ENCODE measurements at places on chromosomes 7 and 10. TPM values are rescaled to one million over a fixed set of nuclear protein-coding genes. Genes with fewer than 3 reads are reported as not detected.
A peak's percentile ranks its signal among the peaks of the same experiment; 100 is the strongest.

DNA sequence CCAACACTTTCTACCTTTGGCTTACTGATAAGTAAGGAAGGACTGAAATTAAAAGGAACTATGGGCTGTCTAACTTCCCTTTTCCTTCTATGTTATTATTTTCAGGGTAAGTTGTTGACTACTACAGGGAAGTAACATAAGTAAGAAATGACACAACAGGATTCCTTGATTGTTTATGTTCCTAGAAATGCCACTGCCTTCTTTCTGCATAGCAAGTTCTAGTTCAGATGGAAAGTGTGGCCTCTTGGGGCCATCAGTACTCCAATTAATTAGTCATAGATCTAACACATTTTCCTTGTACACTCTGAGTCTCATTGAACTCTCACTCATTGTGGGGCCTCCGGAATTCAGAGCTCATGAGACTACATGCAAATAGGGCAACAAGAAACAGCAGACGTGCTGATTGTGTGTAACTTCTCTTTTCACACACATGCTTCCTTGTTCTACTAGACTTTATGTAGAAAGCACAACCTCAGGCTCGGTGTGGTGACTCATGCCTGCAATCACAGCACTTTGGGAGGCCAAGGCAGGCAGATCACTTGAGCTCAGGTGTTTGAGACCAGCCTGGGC, 35.3 kb upstream of the HIBADH start:
- no peak for DNase-seq

- no peak for DNase-seq
Observed at GRCh38 chr7:116478834-116479233, 20.7 kb upstream of the CAV2 start.

The LLCFC1 gene
- total RNA-seq, result not detected

DNA sequence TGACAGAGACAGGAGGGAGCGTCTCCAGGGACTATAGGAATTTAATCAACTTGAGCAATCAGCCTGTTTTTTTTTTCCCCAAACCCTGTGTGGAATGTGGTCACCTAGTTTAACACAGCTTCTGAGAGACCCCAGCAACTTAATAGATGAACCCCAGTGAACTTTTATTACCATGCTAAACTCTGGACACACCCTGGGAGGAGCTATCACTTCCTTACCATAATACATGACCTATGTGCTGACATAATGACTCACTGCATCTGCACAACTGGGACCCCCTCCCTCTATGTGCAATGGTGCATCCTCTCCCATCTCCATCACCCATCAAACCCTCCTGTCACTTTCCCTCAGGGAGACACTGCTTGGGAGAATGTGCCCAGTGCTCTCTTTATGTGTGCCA, 83.7 kb downstream of the EPC1 start:
- no peak for DNase-seq

- no peak for DNase-seq
Observed at GRCh38 chr10:46554166-46554781, 2.2 kb downstream of the GPRIN2 start.

DNA sequence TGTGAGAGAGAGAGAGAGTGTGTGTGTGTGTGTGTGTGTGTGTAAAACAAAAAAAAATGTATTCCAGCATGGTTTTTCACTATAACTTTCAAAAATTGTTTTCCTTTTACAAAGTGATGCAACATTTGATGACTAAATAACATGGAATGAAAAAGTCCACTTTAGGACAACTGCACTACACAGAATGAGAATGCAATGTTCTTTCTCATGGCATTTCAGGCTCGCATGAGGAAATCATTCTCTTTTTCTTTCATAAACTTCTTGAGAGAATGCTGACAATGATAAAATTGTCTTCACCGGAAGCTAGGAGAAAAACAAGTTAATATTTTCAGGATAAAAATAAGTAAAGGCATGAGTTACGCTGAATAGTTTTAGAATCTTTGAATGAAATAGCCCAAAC, 53.7 kb downstream of the SLC16A12 start:
- DNase-seq, result no peak

DNA sequence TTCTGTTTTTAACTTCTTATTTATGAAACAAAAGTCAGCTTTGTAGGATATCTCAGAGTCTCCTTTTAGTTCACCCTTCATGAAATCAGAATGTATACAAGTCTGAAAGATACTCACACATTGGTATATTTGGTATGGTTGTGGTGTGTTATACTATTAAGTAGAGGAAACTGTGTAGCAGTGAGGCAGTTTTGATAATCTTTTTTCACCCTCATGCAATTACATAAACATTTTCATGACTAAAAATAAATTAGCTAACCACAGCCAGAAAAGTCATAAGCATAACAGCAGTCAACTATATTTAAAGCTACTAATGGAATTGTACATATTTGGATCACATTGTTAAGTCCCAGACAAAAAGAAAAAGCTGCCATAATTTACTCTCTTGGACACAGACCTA, 62.1 kb downstream of the FAM185A start:
- no peak for DNase-seq

- DNase-seq, result no peak
Observed at GRCh38 chr10:5943536-5943935, 33.8 kb downstream of the IL15RA start.

- no peak for DNase-seq
Observed at GRCh38 chr10:22620929-22621328, 93.4 kb downstream of the PIP4K2A start.

DNA sequence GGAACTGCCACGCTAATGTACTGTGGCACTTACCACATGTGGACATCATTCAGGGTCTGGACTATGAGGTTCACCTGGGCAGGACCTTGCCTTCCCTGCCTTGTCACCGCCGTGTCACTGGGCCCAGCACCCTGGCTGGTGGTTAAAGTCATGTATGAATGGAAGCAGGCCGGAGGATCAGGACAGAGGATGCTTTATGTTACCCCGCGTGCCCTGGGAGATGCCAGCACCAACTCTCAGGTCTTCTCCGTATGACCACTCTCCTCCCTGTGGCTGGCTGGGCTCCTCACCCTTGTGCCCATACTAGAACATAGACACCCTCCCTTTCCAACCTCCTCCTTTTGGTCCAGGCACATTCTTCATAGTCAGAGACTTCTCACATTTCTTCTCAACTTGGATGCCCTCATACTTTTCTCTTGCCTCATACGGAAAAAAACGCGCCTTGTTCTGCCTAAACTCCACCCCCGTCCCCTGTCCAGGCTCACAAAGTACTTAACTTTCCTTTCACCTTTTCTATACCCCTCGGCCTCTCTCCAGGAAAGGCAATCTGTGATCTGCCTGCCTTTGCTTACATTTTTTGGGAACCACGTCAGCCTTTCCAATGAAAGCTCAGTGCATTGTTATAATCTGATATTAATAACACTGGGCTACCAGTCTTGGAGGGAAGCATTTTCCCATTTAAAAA, 240.0 kb downstream of the TEX36 start:
- DNase-seq, result no peak

DNA sequence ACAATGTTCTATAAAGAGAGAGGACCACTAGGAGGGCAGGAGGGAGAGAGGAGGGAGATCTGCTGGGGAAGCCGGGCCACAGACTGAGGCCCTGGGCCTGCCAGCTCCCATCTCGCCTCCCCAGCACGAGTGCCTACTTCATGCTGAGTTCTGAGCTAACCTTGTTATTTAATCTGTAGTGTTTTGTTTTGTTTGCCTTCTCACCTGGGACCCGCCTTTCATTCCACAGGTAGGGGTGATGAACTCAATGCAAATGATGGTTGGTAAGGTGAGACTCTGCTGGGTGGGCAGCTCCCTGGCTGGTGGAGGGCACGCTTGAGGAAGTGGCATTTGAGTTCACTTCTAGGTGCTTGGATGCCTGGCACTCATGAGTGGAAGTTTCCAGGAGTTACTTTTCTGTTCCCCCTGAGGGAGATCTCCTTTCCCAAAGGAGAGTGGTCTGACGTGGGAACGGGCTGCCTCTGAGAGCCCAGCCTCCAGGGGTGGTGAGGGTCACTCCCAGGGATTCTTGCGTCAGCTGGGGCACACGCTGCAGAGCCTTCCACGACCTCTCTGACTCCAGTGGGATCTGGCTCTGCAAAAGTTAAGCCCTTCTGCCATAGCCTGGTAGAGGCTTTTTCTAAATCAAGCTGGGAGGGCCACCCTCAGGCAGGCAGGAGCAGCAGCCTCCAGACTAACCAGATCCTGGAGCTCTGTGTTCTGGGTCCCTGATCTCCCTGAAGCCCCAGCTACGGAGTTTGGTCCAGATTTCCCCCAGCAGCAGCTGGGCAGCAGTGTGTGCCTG, 22.4 kb downstream of the UBTD1 start:
- DNase-seq, result no peak

The MALRD1 gene
- not detected for total RNA-seq

DNA sequence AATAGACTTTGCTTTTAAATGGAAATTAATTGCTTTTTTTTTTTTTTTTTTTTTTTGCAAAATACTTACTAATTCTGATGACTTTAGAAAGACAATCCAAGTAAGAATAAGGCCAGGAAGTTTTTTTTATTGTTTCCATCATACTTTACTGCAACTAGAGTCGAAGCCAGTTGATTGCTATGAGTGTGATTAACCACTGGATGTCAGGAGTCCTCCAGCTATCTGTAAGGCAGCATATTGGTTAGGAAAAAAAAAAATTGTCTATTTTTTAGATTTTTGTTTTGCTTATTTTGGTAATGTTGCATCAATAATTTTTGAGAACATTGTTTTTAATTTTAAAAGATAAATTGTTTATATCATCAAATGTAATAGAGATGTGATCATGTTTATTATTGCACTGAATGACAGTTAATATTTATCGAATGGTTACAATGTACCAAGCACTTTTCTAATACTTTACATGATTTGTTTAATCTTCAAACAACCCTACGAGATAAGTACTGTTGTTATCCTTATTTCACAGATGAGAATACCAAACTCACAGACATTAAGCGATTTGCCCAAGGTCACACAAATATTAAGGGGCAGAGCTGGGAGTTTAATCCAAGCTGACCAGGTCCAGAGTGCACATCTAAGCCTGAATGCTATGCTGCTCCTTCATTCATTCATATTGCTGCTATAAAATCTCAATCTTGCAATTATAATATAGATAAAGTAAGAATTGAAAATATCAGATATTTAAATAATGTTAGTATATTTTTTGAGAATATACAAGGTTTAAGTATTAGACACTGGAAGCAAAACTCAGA, 19.9 kb upstream of the LMOD2 start:
- no peak for DNase-seq

DNA sequence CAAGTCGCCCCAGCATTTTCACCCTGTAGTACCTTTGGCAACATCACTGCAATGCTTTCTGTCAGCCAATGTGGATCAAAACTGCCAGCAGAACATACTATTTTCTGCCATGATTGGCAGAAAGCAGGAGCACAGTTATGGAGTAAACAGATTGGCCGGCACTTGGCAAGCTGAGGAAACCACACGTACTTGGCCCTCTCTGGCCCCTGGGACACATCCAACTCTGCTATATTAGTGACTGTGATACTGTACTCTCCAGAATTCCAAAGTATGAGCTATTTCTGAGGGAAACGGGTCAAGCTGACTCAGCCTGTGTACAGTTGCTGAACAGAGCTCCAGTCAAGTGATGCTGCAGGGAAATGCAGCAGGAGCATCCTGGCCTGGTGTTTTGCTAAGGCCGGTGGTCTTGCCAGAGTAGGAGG, 39.8 kb upstream of the LANCL2 start:
- no peak for DNase-seq

DNA sequence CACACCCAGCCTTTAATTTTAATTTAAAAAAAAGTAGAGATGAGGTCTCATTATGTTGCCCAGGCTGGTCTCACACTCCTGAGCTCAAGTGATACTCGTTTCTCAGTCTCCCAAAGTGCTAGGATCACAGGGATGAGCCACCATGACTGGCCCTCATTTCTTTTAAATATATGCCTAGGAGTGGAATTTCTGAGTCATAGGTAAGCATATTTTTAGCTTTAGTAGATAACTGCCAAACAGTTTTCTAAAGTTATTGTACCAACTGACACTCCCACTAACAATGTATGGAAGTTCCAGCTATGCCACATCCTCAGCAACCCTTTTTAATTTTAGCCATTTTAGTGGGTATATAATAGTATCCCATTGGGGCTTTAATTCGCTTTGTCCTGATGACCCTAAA, 13.8 kb upstream of the PPIF start:
- no peak for DNase-seq

GRCh38 chr7:14228341-14228740, 238.9 kb upstream of the ETV1 start:
- DNase-seq, result no peak

The OR2A7 gene
- 1.4 TPM for total RNA-seq

- peak; percentile 16 for DNase-seq
Observed at GRCh38 chr10:77974396-77975074, 48.0 kb upstream of the DLG5 start.

- no peak for DNase-seq
Observed at GRCh38 chr10:30215623-30216022, 133.5 kb downstream of the MTPAP start.

- DNase-seq, result no peak
Observed at GRCh38 chr10:109327266-109327665, 596.0 kb downstream of the XPNPEP1 start.

The ATRNL1 gene
- total RNA-seq, result not detected

- no peak for DNase-seq
Observed at GRCh38 chr7:28002638-28003037, 178.0 kb downstream of the JAZF1 start.

The OR2A5 gene
- total RNA-seq, result not detected

- no peak for DNase-seq
Observed at GRCh38 chr10:91528080-91528479, 104.8 kb downstream of the PPP1R3C start.

DNA sequence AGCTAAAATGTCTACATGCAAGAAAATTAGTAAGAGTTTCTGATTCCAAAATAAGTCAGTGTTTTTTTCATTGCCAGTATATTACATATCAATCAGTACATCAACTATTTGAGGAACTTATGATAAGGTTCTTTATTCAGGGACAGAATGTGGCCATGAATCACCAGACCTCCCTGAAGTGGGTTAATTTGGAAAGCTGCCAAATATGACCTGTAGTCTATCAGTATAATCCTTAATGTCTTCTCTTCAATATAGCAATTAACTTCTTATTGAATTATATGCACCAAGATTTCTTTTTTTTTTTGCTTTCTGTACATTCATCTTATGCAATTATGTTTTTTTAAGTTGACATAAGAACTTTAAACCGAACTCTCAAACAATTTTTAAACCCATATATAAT, 714.5 kb upstream of the POT1 start:
- DNase-seq, result no peak

DNA sequence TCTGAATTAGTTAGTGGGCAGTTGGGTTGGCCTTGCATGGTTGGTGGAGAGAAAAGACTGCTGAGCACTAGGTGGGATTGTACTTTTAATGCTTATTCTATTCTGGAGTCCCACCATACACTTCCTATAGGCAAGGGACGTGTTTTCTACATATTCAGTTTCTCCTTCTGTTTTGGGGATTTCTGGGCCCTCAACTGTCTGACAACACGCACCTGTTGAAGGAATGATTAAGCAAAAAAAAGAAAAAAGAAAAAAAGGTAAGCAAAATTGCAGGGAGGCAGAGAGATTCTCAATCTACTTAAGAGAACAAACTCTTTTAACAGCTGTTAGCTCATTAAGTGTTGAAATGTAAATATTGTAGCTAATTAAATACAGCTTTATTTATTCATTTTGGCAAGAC, 541.3 kb downstream of the CALN1 start:
- no peak for DNase-seq

- peak; percentile 35 for DNase-seq
Observed at GRCh38 chr7:155490697-155491628, 33.0 kb downstream of the EN2 start.

- DNase-seq, result no peak
Observed at GRCh38 chr10:8912108-8912507, 857.6 kb downstream of the GATA3 start.

The IDI1 gene
- 163 TPM for total RNA-seq
